ENCODE measurements at places on chromosomes 16 and 17. TPM values are rescaled to one million over a fixed set of nuclear protein-coding genes. Genes with fewer than 3 reads are reported as not detected.
A peak's percentile ranks its signal among the peaks of the same experiment; 100 is the strongest.

DNA sequence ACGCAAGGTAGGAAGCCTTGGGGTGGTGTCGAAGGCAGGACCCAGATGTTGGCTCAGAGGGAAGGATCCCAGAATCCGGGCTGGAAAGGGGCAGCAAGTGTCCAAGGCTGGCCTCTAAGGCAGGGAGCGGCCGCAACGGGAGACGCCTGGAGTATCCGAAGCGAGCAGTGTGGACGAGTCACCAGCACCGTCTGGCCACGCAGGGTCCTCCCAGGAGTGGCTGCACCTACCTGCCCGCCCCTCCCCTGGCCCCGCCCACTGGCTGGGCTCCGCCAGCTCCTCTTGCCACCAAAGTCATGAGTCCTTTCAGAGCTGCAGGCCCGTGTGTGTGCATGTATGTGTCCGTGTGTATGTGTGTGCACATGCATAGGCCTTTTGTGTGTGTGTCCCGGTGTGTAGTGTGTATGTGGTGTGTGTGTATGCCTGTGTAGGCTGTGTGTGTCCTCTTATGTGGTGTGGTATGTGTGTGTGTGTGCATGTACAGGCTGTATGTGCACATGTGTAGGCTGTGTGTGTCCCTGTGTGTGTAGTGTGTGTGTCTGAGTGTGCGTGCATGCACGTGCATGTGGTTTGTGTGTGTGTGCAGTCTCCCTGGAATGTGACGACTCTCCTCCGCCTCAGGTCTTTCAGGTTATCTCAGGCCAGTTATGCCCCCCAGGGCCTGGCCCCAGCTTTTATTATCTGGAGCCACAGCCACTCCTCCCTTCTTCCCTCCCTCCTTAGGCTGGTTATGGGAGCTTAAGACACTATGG lies at the start of gene PRSS8:
Gene PRSS8, minus strand, starts transcription at position 193 of the 752 bp plus-strand sequence. CDS start 229 bp downstream, outside the sequence.
- peaks cover 4% of the 10 kb centered on the region for H3K36me3 ChIP-seq
- no peak within 1 kb of the TSS for H3K4me3 ChIP-seq
- no peak for DNase-seq
- H3K27ac ChIP-seq: no peak within 1 kb of the TSS
- no peaks in the 10 kb centered on the region for H3K27me3 ChIP-seq

DNA sequence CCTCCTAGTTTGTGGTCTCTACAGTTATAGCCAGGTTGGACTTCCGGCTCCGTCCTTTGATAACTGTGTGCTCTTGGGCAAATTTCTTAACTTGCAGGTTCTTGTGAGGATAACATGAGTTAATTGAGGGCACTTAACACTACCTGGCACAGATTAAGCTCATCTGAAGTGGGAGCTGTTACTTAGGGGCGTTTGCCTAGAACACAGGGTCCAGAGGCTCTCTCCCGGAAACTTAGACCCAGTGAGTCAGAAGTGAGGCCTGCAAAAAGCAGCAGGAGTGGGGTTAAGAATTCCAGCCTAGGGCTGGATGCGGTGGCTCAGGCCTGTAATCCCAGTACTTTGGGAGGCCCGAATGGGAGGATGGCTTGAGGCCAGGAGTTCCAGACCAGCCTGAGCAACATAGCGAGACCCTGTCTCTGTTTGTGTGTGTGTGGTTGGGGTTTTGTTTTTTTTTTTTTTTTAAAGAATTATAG lies 1.4 kb downstream of the MVP start:
- no peaks in the 10 kb centered on the region for H3K27me3 ChIP-seq
- peak overlapping the region; percentile 74 for H3K4me3 ChIP-seq
- DNase-seq: peak; percentile 57

DNA sequence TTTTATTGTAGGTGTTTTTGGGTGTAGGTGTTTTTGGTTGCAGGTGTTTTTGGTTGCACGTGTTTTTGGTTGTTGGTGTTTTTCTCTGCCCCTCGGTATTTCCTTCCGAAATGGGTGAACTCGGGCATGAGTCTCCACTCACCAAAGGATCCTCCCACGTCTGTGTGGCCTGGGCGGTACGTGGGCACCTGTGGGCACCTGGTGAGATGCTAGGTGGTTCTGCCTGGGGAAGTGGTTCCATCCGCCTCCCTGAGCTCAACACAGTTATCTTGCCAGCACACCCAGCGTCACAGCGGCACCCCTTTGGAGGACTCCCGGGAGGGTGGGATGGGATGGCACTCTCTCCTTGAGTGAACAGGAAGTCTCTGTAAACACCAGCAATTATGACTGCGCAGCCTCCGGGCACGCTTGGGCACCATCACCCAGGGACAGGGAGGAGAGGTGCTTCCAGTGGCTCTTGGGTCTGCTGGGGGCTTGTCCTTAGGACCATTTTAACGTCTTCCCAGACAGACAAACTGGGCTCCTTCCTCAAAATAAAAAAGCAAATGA lies 29.8 kb downstream of the COX4I1 start:
- no peaks in the 10 kb centered on the region for H3K36me3 ChIP-seq
- no peaks in the 10 kb centered on the region for H3K27me3 ChIP-seq
- DNase-seq: no peak
- no peak overlapping the region for H3K27ac ChIP-seq
- no peak overlapping the region for H3K4me3 ChIP-seq
- H3K4me1 ChIP-seq: no peaks in the 10 kb centered on the region

The DBF4B gene
- polyA plus RNA-seq: 10.5 TPM

The DHX58 gene
- polyA plus RNA-seq: 16.3 TPM

The CCT6B gene
- 2.9 TPM for polyA plus RNA-seq

The CX3CL1 gene
- 1.9 TPM for polyA plus RNA-seq

All from adrenal gland (tissue), 19 donors.